Mesenteric fat pad (tissue), 1 donor: ENCODE measurements at places on chromosomes 3 and 15. TPM values are rescaled to one million over a fixed set of nuclear protein-coding genes. Genes with fewer than 3 reads are reported as not detected.

DNA sequence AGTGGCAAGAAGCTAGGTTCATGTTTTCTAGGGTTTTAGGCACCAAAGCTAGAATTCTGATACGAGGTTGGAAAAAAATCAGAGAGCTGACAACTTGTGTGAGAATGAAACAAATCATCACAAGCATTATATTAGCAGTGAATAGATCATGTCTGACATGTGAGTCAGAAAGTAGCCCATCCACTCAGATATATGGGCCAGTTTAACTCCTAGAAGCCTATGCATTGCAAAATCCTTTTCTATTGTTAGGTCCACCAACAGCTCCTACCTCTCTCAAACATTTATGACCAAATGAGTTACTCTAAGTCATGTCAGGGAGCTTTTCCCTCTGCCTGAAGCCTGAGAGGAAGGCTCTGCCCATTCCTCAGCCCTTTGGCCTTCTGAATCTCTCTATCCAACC, 44.0 kb downstream of the KBTBD12 start:
- DNase-seq, result no peak

DNA sequence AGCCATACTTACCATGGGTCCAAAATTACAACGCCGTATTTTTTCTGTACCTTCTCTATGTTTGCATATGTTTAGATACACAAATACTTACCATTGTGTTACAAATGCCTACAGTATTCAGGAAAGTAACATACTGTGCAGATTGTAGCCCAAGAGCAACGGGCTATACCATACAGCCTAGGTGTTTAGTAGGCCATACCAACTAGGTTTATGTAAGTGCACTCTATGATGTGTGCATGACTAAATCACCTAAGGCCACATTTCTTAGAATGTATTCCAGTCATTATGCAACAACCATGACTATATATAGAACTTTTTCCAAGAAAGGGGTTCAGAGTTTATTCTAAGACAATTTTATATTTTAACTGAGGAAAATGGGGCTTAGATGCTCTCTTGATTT, 411.7 kb downstream of the MAGI1 start:
- no peak for DNase-seq

DNA sequence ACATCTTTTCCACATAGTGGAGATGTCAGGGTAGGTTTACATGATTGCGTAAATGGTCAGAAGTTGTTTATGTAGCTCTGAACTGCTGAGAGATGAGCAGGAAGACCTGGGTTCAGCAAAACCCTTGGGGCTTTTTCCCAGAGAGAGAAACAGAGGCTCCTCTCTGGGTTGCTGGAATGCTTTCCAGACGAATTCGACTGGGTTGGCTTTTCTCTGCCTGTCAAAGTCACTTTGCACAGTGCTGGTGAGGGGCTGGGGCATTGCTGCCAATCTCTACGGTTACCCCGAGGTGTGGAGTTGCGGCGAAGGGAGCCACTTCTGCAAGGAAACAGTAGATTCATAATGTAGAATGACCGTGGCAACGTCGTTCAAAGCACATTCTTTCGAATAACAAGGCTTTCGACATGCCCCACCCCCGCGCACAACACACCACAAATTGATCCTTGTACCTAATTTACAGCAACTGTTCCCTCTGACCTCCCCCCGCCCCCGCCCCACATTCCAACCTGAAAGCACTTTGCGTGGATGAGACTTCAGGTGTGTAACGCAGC, 950 bp upstream of the CNTN4 start:
- no peak for DNase-seq

The COL6A5 gene
- not detected for total RNA-seq

The ZXDC gene
- total RNA-seq, result 29.4 TPM

The CAND2 gene
- 1.7 TPM for total RNA-seq

GRCh38 chr15:75620841-75621391, 4.6 kb downstream of the SNUPN start:
- no peak for DNase-seq

GRCh38 chr3:111568911-111569310, 26.2 kb downstream of the ZBED2 start:
- no peak for DNase-seq

DNA sequence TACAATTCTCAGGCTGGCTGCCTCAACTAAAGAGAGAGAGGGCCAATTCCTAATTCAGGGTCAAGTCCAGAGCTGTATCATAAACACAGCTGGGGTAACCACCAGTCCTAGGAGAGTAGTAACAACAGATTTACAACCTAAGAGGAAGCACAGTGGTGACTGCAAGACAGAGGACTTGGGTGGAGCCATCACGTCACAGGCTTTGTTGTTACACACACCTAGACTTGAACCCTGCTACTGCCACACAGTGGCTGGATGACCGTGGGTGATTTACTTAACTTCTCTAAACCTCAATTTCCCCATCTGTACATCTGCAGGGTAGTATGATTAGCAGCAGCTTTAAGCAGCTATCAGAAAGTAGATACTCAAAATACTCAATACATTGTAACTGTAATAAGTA, 78.6 kb downstream of the MYLK start:
- DNase-seq, result no peak

DNA sequence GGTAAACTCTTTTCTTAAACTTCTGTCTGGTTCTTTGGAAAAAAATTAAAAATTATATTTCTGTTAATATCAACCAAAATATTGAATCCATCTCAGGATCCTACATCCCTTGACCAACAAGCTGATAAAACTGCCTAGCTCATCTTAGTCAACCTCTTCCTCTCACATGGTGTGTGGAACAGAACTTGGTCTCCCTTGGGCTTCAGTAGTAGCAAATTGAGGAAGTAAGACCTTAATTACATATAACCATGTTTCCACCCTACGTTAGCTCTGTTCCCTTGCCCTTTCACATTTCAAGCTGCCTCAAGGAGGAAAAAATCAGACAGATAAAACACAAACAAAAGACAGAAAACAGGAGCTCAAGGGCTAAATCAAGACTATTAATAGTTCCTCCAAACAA, 116.4 kb downstream of the GREM1 start:
- DNase-seq, result no peak

GRCh38 chr3:167729591-167729990, 5.1 kb downstream of the PDCD10 start:
- DNase-seq, result no peak

DNA sequence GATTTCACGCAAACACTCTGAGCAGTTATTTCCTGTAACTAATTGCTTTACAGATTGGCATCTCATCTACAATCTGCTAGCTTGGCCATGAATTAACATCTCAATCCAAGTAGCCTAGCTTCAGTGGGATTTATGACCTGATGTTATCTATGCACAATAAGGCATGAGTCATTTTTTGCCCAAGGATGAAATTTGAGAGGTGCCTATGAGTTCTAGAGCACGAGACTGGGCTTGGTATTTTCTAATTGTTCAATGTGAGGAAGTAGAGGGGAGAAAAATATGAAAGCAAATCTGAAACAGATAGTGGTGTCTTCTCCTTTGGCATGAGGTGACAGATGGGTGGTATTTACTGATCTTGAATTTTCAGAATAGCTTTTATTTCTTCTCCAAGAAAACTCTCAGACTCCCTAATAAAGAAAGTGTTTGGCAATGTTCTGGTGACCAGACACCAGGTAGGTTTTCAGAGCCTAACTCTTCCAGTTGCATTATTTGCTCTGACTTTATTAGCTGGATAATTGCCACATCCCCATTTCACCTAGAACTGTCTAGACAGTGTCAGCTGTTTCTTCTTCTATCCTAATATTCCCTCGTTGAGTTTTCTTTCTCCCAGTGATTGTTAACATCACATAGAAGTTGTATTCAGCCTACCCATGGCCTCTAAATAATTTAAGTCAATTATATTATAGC, 301.0 kb upstream of the UMPS start:
- no peak for DNase-seq

The ACP3 gene
- 2.5 TPM for total RNA-seq

The PRSS50 gene
- not detected for total RNA-seq

DNA sequence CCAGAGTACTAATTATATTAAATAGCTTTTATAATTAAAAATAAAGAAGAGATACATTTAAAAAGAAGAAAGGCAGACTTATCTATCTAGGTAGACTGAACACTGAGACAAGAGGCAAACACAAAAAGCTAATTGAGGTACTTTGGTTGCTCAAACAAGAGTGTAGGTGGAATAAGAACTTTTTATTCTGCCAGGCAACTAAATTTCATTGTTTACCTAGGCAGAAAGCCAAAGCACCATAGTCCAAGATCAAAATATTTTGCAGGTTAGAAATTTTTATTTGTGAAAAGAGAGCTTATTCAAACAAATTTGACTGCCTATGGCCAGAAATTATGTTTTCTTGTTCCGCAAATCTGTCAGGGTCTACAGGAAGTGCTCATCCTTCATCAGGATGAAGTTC, 499.6 kb upstream of the GBE1 start:
- DNase-seq, result no peak

- no peak for DNase-seq
These were observed 714.3 kb upstream of the CFAP20DC start for GRCh38 chr3:59764171-59764570.

- no peak for DNase-seq
These were observed 54.3 kb downstream of the RIOX2 start for GRCh38 chr3:97917813-97918536.

The LARP6 gene
- 89.9 TPM for total RNA-seq

The ZPLD1 gene
- not detected for total RNA-seq

The LMLN gene
- total RNA-seq, result 4.4 TPM

The NUP210 gene
- 1.5 TPM for total RNA-seq

- DNase-seq, result no peak
These were observed 137.3 kb upstream of the CNTN3 start for GRCh38 chr3:74751775-74752174.

DNA sequence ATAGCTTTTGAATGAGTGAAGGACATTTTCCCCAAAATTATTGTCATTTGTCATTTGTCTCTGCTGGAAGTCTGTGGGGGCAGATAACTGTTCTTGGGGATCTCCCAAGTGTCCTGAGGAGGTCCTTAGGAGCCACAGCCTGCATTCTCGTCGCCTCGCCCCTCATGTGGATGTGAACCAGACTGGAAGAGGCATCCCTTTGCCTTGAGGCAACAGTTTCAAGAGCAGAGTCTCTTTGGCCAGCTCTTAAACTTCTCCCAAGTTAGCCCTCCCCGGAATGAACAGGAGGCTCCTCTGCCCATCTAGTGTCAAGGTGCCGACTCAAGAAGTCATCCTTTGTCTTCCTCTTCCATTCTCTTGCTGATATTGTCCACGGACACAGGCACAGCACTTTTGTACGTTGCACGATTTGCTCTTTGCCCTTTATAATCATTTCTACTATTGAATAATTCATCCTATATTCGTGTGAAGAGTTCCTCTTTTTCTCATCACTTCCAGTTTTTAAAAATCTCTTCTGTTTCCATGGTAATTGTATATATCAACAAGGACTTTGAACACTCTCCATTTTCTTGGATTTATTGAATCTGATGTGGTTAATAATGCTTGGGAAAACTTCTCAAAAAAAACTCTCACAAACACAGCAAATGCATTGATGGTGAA, 40.8 kb upstream of the CD47 start:
- DNase-seq, result no peak

- DNase-seq, result peak; percentile 78
These were observed 96.5 kb downstream of the SMAD6 start for GRCh38 chr15:66798426-66799061.

DNA sequence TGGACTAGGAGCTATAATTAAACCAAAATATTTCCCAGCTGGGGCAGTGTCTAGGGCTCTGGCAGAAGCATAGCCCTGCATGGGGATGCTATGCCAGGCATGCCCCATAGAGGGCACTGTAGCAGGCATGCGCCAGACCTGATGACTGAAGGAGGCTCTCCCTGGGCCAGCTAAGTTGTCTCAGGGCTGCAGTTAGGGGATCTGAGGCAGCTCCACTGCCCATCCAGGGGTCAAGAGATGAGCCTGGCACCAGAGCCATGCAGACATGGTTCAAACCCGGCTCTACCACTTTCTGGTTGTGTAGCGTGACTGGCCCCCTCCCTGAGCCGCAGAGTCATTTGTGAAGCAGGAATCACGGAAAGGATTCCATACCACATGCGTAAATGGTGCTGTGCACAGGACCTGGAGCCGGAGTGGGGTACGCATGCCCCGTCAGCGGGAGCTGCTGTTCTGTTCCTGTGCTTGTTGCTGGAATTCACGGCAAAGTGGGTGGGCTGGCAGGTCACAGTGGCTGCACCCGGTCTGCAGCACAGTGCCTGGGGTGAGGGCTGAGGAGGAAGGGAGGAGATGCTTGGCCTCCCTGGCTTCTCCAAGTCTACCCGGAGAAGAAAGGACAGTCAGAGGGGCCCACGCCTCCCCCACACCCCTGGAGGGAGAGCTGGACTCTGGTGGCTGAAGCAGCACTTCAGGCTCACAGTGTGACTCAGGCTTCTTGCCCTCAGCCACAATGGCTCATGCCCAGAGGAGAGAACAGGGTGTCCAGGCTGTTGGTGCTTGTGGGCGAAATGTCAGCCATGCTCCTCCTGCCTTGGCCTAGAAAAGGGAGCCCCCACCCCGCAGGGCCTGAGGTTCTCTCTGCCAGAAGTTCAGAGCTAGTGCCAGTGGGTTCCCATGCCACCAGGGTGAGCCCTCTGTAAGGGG, 43.1 kb downstream of the DNASE1L3 start:
- DNase-seq, result no peak

GRCh38 chr3:114418724-114419543, 125.1 kb downstream of the TIGIT start:
- DNase-seq, result no peak

The GNAT1 gene
- not detected for total RNA-seq

The WDR93 gene
- 0.32 TPM for total RNA-seq

- DNase-seq, result no peak
These were observed 65.2 kb downstream of the TBL1XR1 start for GRCh38 chr3:177131927-177132636.

The IL17RE gene
- 20.2 TPM for total RNA-seq

The WHAMM gene
- total RNA-seq, result 7.8 TPM

DNA sequence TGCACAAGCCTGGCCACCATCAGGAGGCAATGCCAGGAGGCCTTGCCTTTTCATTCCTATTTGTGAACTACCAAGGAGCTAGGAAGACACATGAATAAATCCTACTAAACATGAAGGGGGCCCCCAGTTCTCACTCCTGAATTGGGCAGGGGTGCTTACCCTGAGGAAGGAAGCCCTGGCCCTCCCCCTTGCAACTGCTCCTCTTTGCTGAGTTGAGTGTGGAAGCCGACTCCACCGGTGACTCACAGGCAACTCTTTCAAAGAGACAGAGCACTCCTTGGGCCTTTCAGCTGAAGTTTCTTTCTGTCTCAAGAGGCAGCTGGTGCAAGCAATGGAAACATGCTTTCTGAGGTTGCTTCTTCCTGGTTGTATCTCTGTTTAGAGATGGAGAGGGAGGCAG, 1.7 kb downstream of the GABRG3 start:
- no peak for DNase-seq

The DGKG gene
- 1.7 TPM for total RNA-seq

The LRRC31 gene
- not detected for total RNA-seq

DNA sequence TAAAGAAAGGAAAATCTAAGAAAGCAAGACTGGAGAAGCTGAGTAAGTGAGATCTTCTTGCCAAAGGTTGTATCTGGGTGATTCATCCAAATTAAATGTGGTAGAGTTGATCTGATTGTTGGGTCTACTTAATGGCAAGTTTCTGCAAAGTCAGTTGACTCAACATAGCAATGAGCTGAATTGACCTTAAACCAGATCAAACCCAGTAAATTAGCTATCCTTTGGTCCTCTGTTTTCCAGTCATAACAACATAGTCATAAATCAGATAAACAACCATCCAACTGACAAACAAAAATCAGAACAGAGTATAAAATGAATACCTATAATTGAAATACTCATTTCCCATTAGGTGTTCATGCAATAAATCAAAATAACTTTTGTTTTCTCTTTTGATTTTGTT, 142.6 kb upstream of the CFAP20DC start:
- DNase-seq, result no peak

GRCh38 chr3:117563063-117563462, 853.5 kb downstream of the TUSC7 start:
- no peak for DNase-seq

- no peak for DNase-seq
These were observed 297.5 kb upstream of the STT3B start for GRCh38 chr3:31235062-31235700.
